ENCODE measurements at places on chromosomes 3 and 15. TPM values are rescaled to one million over a fixed set of nuclear protein-coding genes. Genes with fewer than 3 reads are reported as not detected.
A peak's percentile ranks its signal among the peaks of the same experiment; 100 is the strongest.

Gene ZBTB47
- 13.0 TPM for polyA plus RNA-seq

Gene SPTBN5
- 0.23 TPM for polyA plus RNA-seq

Gene EPHA6
- polyA plus RNA-seq = not detected

Gene ABHD10
- 14.8 TPM for polyA plus RNA-seq

GRCh38 chr3:37859908-37860199, 1.8 kb upstream of the CTDSPL start:
- DNase-seq = no peak

DNA sequence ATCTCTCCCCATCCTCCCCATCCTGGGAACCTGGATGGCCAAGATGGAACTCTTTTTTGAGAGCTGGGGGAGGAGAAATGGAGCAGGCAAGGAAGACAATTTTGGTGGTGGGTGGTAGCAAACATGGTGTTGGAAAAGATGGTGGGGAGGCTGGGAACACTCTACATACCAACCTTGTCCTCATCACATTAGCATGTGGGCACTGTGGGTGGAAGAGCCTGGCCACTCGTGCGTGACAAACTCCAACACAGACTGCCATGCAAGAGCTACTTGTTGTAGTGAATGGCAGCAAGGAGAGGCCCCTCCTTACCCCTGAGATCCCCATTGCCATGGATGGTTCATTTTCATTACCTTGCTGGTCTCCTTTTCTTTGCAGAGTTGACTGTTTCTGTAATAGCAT, 262.6 kb downstream of the RPLP1 start:
- no peak for DNase-seq

GRCh38 chr3:53171827-53172505, 11.0 kb downstream of the PRKCD start:
- no peak for DNase-seq

DNA sequence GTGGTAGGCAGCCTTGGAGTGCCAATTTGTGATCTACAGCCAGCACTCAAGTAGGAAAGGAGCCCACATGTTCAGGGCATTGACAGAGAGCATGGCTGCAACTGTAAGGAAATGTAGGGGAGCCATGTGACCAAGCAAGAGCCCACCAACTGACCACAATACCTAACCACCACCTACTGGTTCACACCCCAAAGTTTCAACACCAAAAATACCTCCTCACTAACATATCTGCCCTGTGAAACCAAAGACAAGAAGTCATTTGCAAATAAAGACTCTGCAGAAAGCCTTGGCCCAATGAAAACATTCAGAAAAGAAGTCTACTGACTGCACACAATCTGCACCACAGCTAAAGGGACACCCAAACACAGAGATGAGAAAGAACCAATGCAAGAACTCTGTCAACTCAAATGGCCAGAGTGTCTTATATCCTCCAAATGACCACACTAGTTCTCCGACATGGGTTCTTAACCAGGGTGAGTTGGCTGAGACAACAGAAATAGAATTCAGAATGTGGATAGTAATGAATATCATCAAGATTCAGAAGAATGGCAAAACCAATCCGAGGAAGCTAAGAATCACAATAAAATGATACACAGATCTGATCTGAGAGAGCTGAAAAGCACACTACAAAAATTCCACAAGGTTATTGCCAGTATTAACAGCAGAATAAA, 40.6 kb downstream of the SLC9C1 start:
- no peak for DNase-seq

DNA sequence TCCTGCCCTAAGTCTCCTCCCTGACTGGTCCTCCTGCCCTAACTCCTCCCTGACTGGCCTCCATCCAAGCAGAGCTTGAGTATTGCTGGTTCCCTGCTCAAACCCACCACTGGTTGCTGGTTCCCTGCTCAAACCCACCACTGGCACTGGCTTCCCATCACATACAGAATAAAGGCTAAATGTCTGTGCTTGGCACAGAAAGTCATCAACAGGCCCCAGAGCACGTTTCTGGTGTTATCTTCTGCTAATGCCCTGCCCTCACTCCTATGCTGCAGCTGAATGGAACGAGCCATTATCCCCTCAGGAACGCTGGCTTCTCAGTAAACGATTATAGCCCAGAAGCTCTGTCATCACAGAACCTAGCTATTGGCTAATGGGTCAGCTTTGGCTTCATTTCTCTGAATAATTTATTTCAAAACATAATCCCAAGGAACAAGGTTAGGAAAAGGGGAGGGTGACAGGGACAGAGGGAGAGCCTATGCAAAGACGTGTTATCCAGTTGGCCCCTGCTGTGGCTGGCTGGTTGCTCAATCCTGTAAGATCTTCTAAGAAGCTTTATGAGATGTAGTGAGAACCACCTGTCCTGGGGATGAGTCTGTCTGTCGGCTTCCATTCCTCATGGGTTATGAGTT, 6.3 kb upstream of the MUC20 start:
- DNase-seq = no peak

GRCh38 chr15:28873585-28874190, 12.1 kb upstream of the APBA2 start:
- peak; percentile 51 for DNase-seq

DNA sequence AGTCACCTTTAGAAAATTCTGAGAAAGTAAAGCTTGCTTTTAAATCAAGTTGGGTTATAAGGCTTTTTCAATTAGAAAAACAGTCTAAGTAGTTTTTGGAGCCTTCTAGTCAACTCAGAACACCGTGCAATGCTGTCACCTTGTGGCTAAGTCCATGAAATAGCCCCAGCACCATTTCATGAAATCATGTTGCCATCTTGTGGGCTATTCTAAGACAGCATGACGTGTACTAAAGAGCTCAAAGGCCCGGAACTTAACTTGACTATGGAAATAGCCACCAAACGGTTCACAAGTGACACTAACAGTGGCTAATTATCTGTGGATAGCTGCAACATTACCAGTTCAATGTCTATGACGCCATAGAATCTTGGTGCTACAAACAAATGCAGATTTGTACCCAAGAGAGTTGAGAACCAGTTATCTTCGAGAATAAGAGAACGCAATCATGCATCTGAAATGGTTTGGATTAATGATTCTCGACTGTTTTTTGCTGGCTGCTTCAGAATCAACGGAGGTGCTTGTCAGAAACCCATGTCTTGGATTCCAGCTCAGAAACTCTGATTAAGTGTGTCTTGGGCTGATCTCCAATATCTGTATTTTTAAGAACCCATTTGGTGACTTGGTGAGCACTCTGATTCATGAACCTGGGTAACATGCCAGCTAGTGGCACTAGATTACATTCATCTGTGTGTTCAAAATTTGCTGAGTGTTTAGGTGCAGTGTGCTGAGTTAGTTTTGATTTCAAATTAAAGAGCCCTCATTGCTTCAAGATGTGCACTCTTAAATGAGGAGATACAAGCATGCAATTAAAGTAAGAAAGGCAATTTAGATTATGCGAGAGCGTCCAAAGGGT, 111.2 kb upstream of the MCTP2 start:
- peak; percentile 62 for DNase-seq

DNA sequence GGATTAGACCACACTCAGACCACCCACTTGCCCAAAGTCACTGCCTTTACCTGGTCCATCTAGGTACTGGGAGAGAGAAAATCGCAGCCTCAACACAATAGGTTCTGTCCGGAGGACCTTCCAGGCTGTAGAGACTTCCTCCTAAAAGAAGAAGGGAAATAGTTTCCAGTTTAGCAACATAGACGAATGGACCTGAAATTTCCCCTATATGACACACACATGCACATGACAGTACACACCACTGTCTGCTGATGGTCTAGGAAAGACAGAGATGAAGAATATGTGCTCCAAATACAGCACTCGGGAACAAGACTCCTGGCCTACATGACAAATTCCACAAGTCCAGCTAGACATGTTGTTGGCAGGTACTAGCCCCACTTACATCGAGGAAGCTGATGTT, 7.3 kb downstream of the PARP6 start:
- DNase-seq = no peak

Measured in SK-N-SH (cell line).